Activated CD4-positive, alpha-beta T cell treated with anti-CD3 and anti-CD28 coated beads, Interleukin-2, amount 10 ng/mL, durations not matched to agents 24 days and 14 days (primary cell): ENCODE measurements at places on chromosomes 12 and 14. TPM values are rescaled to one million over a fixed set of nuclear protein-coding genes. Genes with fewer than 3 reads are reported as not detected.

DNA sequence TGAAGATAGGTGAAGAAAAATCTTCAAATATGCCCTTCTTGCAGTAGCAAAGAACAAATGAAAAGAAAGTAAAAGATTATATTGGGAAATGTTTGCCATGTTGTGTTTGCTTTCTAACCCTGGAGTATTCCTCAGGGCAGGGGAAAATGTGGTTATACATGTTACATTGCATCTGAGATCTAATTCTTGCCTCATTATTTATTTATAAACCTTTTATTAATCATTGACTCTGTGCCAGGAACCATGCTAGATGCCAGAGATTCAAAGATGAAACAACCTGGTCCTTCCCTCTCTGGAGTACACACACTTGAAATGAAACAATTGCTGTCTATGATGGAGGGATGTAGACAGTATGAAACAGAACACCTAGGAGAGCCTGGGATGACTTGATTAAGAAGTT is 128.1 kb upstream of the HMGA2 start:
- DNase-seq, result no peak

- no peak for DNase-seq
These were observed 16.5 kb upstream of the GALNT8 start for GRCh38 chr12:4703676-4704075.

- no peak for DNase-seq
These were observed 79.3 kb downstream of the TESC start for GRCh38 chr12:117019866-117020265.

GRCh38 chr12:52634266-52635056 is 16.1 kb upstream of the KRT73 start:
- DNase-seq, result no peak

DNA sequence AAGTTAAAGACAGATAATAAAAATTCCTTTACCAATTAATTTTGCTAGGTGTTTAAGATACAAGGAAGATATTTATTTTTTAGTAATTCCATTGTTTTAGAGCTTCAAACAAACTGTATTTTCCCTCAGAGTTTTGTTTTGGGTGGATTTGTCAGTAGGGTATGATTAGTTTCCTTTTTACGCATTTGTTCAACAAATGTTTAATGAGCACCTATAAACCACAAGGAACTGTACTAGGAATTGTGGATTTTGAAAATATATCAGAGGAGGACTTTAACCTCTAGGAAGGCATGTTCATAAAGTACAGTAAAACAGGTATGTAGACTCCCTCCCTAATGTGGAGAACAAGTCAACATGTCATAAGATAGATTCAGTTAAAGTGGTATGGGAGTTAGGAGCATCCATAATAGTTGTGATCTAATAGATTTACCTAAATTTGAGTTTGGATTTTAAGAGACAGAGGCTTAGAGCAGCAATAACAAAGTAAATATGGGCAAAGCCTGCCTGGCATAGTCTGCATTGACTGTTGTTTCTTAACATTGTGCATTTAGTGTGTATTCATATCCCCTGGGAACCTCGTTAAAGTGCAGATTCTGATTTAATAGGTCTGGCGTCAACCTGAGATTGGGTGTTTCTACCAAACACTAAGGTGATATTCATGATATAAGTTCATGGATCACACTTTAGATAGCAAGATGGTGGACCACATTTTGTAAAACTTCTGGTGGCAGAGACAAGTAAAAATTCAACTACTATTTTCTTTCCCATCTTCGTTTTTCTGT is 232.0 kb downstream of the ERC1 start:
- DNase-seq, result no peak

DNA sequence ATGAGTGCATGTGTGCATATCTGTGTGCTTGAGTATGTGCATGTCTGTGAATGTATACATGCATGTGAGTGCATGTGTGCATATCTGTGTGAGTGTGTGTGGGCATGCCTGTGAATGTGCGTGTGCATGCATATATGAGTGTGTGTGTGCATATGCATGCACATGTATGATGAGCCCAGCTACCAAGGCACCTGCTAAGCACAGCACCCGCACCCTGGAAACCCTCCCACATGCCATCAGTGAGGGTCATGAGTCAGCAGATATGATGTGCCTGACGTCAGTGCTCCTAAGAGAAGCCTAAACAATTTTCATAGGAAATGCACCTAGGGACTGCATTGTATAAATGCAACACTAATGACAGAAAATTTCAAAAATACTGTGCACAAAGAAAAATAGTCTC is 151.1 kb downstream of the KIF26A start:
- no peak for DNase-seq

- DNase-seq, result no peak
These were observed 7.3 kb downstream of the PHLDA1 start for GRCh38 chr12:76024102-76024781.

- no peak for DNase-seq
These were observed 1.2 kb downstream of the NKX2-1 start for GRCh38 chr14:36518586-36519430.

DNA sequence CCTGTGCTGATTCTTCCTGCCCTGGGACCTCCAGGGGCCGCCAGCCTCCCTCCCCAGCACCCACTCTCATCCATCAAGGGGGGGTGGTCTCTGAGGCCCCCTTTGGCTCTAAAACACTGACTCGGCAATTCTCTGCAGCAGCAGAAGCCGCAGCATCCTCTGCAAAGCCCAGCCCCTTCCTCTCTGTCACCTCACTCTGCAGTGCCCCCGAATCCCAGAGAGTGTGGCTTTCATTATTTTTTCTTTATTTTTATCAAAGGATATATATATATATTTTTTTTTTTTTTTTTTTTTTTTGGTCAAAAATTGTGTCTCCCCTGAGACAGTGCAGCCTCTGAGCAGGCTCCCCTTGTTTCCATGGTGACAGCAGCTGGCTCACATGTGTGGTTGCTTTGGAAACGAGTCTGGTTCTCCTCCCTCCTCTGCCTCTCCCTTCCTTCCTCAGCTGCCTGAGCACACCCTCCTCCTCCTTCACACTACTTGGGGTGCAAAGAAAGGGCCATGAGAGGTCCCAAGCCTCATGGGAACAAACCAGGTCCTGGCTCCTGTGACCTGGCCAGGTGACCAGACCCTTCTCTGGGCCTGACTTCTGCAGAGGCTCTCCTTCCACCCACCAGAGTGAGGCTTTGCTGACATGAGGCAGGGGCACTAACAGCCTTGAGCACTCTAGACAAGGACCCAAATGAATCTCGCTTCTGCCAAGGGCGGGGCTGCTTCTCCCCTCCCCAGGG is 100.5 kb downstream of the LRRC74A start:
- DNase-seq, result peak; percentile 93

DNA sequence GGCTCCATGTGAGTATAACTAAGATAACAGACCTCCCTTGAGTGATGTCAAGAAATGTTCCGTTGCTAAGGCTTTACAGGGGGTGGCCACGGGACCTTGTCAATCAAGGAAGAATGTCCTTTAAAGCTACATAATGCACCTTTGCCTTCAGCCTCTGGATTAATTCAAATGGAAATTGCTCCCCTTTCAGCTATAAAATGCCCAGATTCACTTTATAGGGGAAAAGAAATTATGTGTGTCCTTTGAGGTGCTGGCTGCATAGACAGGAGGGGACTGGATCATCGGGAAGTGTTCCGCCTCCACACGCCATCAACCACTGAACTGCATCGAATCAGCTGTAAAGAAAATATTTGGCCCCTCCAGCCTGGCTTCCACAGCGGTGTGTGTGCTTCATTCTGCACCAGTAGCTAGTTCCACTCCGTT is 415.4 kb downstream of the DPF3 start:
- no peak for DNase-seq

Gene FGF6
- not detected in 2 replicates for total RNA-seq

Gene HIGD1C
- not detected in 2 replicates for total RNA-seq

Gene PTGER2
- total RNA-seq, result 66.7 and 69.9 TPM in 2 replicates

Gene ADAM21
- total RNA-seq, result not detected in 2 replicates

Gene IL31
- total RNA-seq, result 2.5 TPM in 2 replicates

Gene TAS2R20
- total RNA-seq, result 2.0 and 2.1 TPM in 2 replicates

Gene SIX1
- 0.26 and 0.31 TPM in 2 replicates for total RNA-seq

Gene SAMD4A
- 4.6 and 5.7 TPM in 2 replicates for total RNA-seq

Gene TAS2R31
- 3.5 and 4.3 TPM in 2 replicates for total RNA-seq

Gene MTRFR
- 30.3 and 30.5 TPM in 2 replicates for total RNA-seq

Gene FSCB
- not detected in 2 replicates for total RNA-seq
